ENCODE measurements at places on chromosomes 13 and 19.
A peak's percentile ranks its signal among the peaks of the same experiment; 100 is the strongest.

GRCh38 chr13:34862311-34862710 is 79.8 kb upstream of the NBEA start:
- DNase-seq, result no peak

GRCh38 chr13:90896002-90896401 is 451.5 kb upstream of the MIR17HG start:
- no peak for DNase-seq

DNA sequence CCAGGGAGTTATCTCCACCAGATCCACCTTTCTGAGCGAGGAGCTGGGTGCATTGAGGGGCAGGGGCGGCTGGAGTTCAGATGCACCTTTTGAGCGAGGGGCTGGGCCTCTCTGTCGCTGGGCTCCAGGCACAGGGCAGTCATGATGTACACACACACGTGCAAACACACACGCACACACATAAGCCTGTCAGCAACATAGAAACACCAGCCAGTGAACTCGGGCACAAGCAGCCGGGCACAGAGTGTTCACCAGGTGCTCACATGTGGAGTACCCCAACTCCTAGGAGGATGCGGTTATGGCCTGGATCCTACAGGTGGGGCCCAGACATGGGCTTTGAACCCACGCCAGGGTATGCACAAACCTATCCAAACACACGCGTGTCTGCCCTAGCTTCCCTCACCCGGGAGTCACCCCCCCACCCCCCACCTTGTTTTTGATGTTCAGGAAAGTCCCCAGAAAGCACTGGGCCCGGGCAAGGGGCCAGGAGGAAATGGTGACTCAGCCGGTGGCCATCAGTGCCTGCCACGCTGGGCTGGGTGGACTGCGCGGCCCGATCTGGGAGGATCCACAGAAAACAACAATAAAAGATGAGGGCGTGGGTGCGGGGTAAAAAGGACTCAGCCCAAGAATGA is 13.3 kb downstream of the ARRDC2 start:
- peak; percentile 42 for DNase-seq

- no peak for DNase-seq
Measured at GRCh38 chr13:75008926-75009325, 473.0 kb downstream of the TBC1D4 start.

GRCh38 chr19:55157064-55157908 is at the start of gene TNNI3:
TNNI3 (minus strand) TSS chr19:55157732; CDS start chr19:55157589, 143 bp downstream.
- DNase-seq, result no peak

DNA sequence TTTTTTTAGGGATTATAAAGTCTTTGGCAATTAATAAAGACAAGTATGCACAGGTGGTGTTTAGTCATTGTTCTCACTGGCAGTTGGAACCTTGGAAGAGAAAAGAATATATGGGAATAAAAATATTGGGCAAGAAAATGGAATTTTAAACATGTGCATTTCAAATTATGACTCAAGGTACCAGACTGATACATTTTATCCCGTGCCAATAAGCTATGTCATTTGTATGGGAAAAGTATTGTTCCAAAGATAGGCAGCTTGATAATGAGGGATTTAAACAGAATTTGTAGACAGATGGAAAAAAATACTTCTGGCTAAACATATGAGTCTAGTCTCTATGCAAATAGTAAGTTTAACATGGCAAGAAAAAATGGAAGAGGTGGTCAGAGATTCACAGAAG is 169.5 kb upstream of the UFM1 start:
- peak; percentile 31 for DNase-seq

Data from astrocyte of the cerebellum (primary cell).